ENCODE measurements at places on chromosomes 2 and 18.

DNA sequence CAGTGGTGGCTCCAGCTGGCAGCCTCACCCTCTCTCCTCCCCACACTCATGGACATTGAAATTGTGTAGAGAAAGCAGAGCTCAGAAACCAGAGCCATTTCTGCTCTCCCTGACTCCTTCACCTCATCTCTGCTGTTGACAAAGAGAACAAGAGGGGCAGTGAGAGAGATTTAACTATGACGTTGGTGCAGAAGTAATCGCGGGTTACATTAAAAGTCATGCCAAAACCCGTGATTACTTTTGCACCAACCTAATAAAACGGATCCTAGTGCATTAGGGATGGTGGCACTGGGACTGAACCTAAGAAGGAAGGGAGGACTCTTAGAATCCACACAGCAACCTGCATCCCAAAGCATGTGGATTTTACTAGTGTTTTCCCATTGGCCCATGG lies 113.3 kb upstream of the CDC42EP3 start:
- DNase-seq, result no peak

DNA sequence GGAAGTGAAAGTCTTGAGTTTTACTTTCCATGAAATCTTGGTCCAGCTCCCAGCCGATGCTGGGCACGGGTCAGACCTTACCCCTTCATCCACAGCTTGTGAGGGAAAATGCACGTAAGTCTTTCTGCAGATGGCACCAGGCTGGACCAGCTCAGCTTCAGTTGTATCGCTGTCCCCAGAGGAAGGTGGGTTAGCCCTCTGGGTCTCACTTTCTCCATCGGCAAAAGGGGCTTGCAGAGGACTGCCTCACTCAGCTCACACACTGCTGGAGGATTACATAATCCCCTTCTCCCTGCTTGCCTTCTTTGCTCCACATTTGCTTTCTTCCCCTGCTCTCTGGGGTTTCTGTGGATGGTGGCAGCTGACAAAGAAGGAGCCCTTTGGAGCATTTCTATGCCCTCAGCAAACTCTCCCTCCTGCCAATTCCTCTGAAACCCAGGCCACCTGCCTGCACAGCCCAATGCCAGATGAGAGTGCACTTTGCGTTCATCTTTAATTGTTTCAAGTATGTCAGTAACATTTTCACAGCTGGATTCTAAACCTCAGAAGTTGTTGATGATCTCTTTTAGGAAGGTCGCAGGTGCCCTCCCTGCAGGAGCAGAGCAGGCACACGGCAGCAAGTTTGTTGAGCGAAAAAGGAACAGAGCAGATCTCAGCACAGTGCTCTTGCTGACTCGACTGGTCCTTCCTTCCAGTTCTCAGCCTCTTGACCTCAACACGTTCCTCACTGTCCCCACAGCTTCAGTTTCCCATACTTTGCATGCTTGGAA lies 155.6 kb upstream of the GLI2 start:
- DNase-seq, result no peak

GRCh38 chr2:70832386-70832785 lies 3.2 kb downstream of the CD207 start:
- DNase-seq, result peak; percentile 1

GRCh38 chr2:135620198-135620597 lies 88.9 kb downstream of the R3HDM1 start:
- DNase-seq, result no peak

- no peak for DNase-seq
Measured at GRCh38 chr2:145076085-145076484, 556.2 kb upstream of the ZEB2 start.

- DNase-seq, result no peak
Measured at GRCh38 chr2:178962805-178963433, 87.0 kb downstream of the CCDC141 start.

GRCh38 chr2:67776276-67776675 lies 286.5 kb downstream of the C1D start:
- no peak for DNase-seq

DNA sequence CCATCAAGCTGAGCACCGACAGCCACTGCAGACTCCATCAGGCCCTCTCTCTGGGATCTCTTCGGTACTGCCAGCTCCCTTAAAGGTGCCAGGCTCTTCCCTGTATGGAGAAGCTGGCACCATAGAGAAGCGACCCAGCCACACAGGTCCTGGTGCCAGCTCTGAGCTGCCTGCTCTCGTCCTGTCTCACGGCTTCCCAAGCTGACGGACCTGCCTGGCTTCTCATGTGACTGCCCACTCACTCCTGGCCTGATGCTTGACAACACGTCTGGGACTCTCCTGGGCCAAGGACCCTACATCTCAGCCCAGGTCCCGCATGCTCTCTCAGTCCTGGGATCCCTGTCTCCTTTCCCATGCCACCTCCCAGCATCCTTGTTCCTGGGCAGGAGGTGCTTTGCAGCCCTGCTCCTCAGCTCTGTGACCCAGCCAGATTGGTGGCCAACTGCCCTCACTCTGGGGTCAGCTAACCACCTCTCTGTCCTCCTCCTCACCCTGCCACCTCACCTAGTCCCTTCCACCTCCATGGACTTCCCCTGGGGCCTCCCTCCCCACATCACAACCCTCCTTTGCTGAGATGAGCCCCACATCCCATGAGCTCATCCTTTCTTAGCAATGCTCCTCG lies 12.5 kb upstream of the ATOH8 start:
- no peak for DNase-seq

GRCh38 chr2:37361216-37361815 lies 16.9 kb downstream of the QPCT start:
- peak; percentile 10 for DNase-seq

GRCh38 chr18:51437280-51438271 lies 240.1 kb upstream of the MEX3C start:
- DNase-seq, result no peak

GRCh38 chr2:219697811-219698747 lies 70.6 kb downstream of the SLC4A3 start:
- no peak for DNase-seq

GRCh38 chr18:80200932-80201672 lies 46.2 kb downstream of the PARD6G start:
- no peak for DNase-seq

DNA sequence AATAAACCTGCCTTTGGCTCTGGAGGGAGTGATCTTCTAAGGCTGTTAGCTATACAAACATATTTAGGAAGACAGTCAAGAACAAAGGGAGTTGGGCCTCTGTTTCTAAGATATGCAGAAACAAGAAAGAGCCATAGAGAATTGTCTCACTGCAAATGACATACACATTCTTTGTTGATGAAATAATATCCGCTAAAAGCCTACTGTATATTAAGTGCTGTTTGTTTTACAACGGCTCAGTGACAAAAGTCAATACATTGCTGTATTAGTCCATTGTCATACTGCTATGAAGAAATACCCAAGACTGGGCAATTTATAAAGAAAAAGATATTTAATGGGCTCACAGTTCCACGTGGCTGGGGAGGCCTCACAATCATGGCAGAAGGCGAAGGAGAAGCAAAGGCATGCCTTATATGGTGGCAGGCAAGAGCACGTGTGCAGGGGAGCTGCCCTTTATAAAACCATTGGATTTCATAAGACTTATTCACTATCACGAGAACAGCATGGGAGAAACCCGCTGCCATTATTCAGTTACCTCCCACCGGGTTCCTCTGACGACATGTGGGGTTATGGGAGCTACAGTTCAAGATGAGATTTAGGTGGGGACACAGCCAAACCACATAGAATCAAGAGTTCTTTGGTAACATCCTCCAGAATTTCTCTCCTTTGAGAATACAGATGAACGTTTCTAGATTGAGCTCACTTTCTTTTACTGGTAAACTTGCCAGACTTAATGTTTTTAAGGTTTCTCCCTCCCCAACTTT lies 157.8 kb downstream of the PIK3C3 start:
- DNase-seq, result no peak
